ENCODE measurements at places on chromosomes 7 and 10.

DNA sequence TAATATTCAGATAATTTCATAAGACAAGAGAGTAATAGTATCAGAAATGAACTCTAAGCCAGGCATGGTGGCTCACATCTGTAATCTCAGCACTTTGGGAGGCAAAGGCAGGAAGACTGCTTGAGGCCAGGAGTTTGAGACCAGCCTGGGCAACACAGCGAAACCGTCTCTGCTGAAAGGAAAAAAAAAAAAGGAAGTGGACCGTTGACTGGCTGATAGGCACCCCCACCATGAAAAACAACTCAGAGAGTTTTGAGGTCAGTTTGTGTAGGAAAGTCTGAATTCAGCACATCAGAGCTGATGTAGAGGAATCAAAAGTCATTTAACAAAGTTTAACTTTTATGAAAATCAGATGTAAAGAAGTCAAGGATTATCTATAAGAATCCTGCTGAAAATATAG is 63.2 kb upstream of the AMPH start:
- DNase-seq: no peak

GRCh38 chr10:78366663-78367411 is 333.2 kb downstream of the RPS24 start:
- no peak for DNase-seq

GRCh38 chr10:66234872-66235271 is 691.0 kb upstream of the LRRTM3 start:
- DNase-seq: no peak

GRCh38 chr10:429696-430095 is 259.8 kb downstream of the DIP2C start:
- no peak for DNase-seq

DNA sequence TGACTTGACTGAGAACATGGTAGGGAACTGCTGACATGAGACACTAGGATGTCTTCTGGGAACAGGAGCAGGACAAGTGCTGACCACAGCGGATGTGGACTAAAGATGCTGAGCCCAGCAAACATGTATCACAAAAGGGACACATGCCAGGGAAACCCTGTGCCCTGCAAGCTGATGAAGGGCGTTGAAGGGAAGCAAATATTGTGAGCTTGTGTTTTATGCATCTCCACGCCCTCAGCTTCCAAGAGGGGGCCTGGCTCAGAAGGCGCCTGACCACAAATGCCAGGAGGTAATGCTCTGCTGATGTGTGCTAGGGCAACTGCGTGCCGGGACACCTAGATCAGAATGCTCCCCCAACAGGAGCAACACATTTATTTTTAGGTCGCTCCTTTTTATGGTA is 207.3 kb downstream of the CXCL12 start:
- DNase-seq: no peak

DNA sequence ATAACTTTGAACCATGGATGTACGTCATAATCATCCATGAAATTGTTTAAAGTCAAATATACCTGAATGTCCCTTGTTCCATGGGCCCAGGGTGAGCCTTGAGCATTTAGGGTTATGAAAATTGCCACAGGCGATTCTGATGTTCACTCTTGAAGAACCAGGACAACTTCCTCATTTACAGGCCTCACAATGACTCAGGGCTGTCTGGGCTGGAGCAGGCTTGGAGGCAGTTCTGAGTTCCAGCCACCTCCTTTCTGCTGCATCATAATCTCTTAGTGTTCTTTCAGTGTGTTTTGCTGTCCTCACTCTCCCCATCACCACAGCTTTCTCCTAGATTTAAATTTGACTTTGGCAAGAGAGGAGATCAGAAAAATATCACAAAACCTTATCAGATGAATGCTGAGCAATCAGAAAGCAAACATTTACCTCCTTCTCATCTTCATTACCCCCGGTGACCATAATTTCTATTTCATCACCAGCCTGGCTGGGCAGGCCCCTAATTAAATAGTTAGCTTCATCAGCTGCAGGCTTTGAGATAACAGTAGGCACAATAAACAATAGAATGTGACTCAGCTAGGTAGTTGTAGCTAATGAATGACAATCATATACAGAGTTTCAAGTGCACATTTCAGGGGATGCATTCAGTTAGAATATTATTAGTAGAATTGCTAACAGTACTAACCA is 571.0 kb downstream of the SH2D4B start:
- DNase-seq: no peak

DNA sequence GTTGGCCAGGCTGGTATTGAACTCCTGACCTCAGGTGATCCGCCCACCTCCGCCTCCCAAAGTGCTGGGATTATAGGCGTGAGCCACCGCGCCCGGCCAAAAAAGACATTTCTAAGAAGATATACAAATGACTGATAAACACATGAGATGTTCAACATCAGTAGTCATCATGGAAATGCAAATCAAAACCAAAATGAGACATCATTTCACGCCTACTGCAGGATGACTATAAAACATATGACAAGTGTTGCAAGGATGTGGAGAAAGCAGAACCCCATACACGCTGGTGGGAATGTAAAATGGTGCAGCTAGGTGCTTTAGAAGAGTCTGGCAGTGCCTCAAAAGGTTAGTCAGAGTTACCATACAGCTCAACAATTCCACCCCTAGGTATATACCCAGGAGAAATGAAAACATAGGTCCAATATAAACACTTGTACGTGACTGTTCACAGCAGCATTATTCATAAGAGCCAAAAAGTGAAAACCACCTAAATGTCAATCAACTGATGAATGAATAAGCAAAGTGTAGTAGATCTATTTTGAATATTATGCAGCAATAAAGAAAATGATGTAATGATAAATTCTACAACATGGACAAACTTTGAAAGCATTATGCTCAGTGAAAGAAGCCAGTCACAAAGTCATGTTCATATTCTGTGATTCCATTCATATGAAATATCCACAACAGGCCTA is 24.5 kb downstream of the TMEM209 start:
- DNase-seq: peak; percentile 49

- DNase-seq: no peak
Observed at GRCh38 chr7:106329971-106330733, 45.4 kb upstream of the NAMPT start.

DNA sequence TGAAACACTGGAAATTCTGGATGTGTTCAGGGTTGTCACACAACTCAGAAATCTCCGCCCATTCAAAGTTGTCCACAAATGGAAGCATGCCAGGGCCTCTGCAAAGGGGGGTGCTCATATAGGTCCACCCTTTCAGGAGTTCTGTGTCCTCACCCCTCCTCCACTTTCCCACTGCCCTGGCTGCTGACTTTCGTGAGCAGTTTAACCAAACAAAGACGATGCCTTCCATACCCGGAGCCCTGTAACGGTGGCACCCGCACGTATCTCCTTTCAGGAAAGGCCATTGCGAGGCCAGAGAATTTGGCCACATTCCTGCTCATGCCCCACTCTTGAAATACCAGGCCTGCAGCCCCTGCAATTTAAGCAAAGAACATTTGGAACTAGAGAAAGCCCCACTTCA is 1.4 kb downstream of the CPXM2 start:
- no peak for DNase-seq

DNA sequence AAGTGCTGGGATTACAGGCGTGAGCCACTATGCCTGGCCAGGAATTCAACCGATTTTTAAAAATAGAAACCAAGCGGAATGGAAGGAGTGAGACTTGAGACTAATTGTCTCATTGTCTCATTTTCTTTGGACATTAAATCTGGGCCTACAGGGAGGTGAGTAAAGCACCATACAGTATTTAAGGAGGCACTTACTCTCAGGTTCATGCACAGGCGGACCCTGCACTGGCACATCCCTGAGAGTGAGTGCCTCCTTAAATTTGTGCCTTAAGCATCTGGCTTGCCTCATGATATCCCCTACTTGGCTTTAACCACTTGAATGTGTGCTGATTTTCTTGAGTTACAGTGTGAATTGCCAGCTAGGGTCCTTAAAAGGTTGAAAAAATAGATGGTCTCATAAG is 10.6 kb downstream of the UBE3C start:
- DNase-seq: no peak

DNA sequence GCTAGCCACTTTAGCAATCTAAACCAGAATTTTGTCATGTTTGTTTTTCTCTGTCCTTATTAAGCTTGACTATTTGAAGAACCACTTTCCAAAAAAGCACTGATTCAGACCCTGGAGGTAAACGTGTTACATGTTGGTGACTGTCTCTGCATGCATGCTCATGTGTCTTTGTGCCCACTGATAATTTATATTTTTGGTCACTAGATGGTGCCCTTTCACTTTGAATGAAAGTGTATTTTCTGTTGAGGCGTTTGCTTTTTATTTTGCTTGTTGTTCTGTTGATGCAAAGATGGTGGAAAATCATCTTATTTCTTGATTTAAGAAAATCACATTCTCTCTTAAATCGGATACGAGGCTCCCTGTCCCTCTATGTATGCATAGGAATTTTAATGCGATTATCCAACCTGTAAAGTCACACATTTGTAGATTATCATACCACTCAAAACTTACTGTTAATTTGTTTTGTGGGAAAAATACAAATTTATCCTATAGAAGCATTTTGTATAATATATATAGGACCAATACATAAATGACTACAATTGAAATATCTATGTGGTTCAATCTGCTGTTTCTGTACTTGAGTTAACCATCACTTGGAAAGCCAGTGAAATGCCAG is 269.3 kb downstream of the BICC1 start:
- DNase-seq: no peak

GRCh38 chr7:69683002-69683401 is 84.7 kb downstream of the AUTS2 start:
- no peak for DNase-seq

GRCh38 chr7:95220328-95220727 is 104.0 kb downstream of the PON1 start:
- DNase-seq: no peak

- DNase-seq: no peak
Observed at GRCh38 chr7:12539681-12540080, 30.8 kb upstream of the SCIN start.

DNA sequence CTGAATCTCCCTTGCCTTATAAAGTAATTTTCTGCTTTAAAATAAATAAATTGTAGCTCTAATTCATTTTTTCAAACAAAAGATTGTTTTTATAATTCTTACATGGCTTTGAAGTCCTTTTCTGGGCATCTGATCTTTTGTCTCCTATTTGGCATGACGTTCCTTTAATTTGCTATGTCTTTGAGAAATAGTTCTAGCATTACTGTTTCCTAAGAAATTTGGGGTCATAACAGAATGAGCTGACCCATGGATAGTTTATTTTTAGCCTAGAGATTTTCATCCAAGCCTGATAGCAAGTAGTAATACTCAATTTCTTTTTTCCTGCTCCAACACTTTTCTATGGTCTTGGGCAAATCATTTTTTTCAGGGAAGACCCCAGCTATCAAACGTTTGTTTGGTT is 31.4 kb downstream of the CCDC71L start:
- DNase-seq: no peak

DNA sequence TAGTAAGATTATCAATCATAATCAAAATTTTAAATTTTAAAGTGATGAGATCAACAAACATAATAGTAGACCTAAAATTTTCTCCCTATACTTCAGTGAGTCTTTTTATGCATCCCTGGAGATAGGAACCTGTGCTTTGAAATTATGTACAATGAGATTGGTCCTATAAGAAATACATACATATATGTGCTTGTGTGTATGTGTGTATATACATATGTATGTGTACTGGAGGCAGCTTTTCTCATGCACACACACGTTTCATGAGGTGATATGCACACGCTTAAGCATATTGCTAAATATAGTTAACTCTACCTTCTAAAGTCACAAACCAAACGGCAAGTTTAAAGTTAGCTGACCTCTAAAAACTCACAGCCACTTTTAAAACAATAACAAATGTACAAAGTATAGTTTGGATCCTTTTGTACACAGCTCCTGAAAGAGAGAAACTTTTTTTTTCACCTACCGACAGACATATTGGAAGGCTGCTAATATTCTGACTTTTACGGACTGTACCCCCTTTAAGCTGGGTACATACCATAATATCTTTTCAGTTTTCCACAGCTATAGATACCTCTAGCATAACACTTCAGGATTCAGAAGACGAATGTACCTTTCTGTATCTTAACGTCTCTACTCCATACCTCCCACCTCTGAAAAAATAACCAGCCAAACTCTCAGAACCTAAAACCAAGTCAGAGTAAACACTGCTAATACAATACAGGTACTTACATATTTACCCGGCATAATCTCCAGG is 3.3 kb downstream of the ITGB1 start:
- DNase-seq: no peak

DNA sequence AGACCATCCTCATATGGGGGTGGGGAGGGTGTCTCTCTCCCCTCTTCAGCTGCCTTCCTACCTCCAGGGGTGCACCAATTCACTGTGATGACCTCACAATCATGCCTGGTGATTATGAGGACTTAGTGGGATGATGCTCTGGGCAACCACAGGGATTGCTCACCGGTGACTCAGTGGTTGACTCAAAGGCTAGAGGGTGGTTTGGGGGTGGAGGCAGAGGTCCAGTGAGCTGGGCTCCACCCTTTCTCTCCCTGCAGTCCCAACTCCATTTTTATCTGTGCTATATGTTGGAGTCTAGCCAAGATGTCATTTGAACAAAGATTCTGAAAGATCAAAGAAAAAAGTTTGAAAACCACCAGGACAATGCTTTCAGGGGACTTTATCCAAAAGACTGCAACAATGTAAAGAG is 286.9 kb downstream of the KCNMA1 start:
- peak; percentile 3 for DNase-seq

DNA sequence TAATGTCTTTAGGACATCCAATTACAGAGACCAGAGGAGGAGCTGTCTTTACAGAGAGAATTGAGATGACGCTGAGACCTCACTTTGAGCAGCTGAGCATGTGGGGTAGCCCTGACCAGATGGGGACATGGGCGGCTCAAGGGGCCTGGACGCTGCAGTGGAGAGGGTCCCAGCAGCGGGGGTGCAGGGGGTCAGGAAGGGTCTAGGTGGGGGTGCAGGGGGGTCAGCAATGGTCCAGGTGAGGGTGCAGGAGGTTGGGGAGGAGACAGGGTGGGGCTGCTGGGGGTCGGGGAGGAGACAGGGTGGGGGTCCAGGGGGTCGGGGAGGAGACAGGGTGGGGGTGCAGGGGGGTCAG is 43.2 kb upstream of the CFAP46 start:
- DNase-seq: no peak

- DNase-seq: no peak
Observed at GRCh38 chr7:109049366-109049765, 479.7 kb downstream of the DNAJB9 start.

Measured in stimulated activated CD4-positive, alpha-beta T cell treated with anti-CD3 and anti-CD28 coated beads, TNF-alpha, amount 100 ng/mL, for 24 hours (primary cell).